ENCODE measurements at places on chromosomes 6 and 20.

DNA sequence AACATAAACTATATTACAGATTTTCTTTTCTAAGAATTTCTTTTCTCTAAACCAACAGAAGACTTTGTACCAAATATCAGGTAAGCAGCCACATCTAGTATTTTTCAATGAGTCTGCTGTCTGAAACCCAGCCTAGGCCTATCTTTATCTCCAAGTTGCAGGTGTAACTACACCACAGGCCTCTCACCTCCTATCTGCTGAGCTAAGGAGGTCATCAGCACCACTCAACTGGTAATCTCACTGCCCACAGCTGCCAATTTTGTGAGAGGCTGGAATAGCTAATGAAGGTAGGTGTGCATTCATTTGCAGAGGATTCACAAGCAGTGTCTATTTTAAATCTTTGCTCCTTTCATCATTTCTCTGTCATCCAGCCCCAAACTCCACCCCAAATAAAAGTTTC is 584.8 kb downstream of the HDGFL1 start:
- DNase-seq = no peak

DNA sequence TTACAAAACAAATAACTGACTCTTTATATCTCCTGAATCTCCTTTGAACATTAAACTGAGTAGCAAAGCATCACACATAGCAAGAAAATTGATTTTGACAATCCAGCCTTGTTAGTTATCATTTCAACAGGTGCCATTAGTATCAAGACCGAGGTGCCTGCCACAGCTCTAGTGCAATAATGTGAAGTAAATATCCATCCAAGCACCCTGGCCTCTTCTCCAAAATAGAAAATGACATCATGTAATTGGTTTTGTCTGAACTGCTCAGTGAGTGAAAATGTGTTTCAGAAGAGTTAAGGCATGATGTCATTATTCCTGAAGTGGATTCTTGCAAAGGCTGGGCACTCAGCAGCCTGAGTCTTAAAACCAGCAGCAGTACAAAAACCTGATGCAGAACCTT is 341.4 kb downstream of the PLCB1 start:
- no peak for DNase-seq

DNA sequence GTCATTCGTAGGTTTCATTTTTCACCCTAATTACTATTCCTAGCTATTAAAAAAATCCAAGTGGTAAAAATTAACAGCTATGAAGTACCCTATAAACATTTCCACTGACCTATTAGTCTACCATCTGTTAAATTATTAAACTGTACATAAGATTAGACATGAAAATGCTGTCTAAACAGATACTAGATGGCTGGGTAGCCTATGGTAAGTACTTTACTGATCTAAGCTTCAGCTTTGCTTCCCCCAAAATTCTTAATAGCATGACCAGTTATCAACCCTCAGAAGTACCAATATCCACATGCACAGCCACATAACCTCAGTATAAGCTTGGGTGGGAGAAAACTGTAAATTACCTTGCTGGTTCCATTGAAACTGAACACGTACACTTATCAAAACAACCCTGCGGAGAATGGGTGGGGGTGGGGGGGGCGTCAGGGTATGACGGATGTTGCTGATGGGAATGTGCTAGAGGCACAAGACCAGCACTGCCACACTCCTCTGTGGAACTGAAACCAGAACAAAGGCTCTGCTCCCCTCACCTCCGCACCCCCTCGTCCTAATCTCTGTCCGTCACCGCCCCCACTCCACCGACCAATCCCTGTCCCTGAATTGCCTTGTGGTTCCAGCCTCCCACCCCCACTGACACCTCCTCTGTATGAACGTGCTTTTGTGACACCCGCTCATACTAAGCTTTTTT is 45.3 kb downstream of the B4GALT5 start:
- no peak for DNase-seq

- no peak for DNase-seq
These were observed 26.4 kb upstream of the SSTR4 start for GRCh38 chr20:23008667-23009066.

DNA sequence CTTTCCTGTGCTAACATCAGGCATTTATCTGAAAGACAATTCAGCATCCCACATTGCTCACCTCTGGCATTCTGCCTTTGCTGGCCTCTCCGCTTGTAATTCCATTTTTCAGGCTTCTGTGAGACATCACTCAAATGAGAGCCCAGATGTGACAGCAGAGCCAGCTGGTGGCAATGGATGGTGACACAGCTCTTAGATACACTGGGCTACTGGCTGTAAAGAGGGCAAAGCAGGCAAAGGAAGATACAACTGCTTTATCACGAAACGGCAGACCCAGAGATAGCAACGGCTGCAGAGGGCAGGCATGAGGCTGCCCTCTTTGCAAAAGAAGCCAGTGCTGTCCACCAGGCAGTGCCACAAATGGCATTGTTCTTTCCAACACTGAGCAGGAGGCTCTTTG is 329.8 kb downstream of the KIF16B start:
- no peak for DNase-seq

DNA sequence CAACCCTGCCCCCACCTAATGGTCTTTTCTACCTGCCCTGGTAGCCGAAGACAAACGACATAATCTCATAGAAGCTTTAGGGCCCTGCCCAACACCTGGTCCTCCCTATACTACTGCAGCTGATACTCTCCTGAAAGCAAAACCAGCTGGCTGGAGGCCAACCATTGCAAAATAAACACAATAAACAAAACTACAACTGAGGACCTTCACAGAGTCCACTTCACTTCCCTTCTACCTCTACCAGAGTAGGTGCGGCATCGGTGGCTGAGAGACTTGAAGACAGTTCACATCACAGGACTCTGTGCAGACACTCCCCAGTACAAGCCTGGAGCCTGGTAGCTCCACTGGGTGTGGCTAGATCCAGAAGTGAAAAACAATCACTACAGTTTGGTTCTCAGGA is 476.2 kb downstream of the MMUT start:
- DNase-seq = no peak

DNA sequence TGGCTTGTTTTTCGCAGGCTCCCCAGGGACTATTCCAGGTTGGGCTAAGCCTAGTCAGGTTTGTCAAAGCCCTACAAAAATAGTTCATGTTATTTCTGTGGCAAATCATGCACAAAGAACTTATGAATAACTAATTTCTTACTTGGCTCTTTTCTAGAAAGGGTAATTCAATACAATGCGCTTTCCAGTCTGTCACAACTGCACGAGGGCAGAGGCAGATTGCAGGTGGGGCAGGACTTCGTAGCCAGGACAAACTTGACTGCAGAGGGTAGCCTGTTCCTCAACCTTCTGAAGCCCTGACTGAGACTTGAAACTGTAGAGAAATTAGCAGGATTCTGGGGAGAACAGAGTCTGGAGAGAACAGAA is 253.5 kb downstream of the QKI start:
- DNase-seq = no peak

- DNase-seq = no peak
These were observed 684.6 kb downstream of the RFPL4B start for GRCh38 chr6:113031591-113032238.

- no peak for DNase-seq
These were observed 93.3 kb downstream of the PERP start for GRCh38 chr6:138013959-138014358.

GRCh38 chr20:37406010-37406998 is 60.4 kb downstream of the SRC start:
- DNase-seq = no peak

GRCh38 chr20:35539756-35540212 is 2.1 kb upstream of the ERGIC3 start:
- DNase-seq = no peak

GRCh38 chr6:23510778-23511510 is 615.1 kb upstream of the NRSN1 start:
- no peak for DNase-seq

DNA sequence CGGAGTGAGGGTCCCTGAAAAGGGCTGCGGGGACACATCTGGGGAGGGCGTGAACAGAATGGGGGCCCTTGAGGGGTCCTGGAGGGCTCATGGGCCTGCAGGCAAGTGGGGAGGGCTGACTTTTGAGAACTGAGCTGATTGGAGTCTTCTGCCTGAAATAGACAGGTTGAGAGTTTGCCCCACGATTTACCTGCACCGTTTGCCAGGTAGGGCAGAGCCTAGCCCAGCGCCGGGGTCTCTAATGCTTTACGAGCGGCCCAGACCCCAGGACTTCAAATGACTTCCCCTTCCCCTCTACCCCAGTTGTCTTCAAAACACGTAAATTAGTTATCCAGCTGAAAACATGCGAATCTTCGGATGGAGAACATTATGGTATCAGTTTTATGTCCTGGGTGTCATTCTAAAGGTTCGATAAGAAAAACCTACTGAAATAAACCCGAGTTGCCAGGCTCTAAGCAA is 1.3 kb downstream of the PLCB1 start:
- DNase-seq = no peak

DNA sequence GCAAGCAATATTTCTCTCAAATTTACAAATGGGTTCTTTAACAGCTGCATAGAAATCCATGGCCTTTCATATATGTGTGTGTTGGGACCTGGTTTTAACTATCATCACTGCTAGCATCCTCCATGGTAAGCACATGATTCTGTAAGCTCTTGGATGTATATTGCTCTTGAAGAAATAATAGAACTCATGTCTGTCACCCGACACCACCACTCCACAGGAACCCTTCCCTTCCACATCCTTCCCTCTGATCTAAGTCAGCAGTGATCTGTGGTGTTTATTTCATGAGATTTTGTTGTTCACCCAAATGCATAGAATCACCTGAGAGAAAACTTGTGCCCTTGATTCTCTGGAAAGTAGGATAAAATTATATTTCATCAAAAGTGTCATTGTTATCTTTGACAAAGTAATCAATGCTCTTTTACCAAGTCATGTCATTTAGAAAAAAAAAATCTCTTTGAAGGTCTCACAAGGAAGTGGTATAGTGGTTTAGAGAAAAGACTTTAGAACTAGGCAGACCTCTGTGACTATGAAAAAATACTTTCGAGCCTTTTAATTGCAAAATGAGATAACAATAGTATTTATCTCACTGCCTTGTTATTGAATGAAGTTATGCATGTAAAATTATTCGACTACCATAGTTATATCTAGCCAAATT is 649.8 kb upstream of the SLC35B3 start:
- no peak for DNase-seq

- DNase-seq = no peak
These were observed 15.7 kb downstream of the CASS4 start for GRCh38 chr20:56427797-56428196.

DNA sequence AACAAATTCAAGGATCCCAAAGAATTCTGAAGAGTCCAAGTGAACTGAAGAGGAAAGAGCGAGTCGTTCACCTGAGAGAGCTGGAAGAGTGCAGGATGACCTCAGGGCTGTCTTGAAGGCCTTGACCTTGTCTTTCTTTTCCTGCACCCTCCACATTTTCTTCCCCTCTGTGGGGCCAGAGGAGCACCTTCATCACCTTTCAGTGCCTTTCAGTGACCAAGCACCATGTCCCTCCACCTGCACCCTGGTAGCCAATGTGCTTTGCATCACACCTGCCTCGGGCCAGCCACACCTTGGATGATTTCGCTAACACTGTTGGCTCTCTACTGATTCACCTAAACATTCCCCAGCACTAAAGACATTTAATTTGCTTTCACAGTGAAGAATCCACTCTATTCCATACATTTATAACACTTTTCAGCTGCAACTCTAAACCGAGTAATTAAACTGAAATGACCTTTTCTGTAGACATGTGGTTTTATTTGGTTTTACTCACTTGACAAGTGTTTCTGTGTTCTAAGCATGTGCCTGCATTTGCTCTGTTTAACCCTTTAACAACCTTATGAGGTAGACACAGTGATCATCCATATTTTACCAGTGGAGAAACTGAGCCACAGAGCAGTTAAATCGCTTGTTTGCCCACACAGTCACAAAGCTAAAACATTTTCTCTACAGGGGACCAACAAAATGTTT is 121.3 kb upstream of the CST7 start:
- no peak for DNase-seq

DNA sequence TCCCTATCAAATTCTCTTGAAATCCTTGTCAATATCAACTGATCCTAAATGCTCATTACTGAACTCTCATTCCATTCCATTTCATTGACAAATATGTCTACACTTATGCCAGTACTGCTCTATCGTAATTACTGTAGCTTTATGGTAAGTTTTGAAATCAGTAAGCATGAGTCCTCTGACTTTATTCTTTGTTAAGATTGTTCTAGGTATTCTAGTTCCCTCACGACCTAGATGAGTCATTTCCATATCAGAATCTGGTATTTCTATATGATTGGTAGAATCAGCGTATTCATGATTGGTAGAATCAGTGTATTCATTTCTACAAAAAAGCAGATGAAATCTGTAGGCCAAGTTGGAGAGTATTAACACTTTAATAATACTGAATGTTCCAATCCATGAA is 318.6 kb upstream of the RUNX2 start:
- DNase-seq = no peak
